Pons (tissue), 1 donor: ENCODE measurements at places on chromosomes 2 and 18.

DNA sequence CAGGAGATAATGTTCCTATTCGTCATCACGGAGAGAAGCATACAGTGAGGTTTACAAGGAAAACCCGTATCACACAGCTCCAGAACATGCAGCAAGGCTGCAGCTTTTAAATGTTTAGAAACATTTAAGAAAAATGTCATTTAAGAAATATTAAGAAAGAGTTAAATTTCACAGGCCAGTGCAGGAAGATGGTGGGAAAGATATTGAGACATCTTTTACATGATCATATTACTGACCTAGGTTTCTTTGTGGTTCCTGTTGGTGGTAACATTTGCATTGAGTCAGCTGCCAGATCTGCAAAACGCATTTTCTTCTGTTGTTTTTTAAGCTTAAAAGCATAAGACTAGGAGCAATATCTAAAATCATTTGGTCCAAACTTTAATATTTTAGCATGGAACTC, 44.9 kb downstream of the CPO start:
- DNase-seq: no peak

DNA sequence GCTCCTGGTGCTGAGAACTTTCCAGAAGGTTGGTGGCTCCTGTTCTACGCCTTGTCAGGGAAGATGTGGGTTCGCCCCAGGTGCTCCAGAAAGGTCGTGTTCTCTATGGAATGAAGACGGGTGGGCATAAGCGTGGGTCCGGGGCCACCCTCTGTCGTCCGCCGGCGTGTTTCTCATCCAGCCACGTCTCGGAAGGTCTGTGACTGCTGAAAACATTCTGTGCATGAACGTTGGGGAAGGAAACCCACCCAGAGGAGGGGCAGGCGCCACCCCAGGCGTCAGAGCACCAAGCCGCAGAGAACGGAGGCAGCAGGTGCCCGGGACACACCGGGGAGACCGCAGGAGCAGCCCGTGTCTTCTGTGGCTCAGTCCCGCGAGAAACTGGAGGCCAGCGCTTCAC, 118.2 kb downstream of the RTP5 start:
- no peak for DNase-seq

- no peak for DNase-seq
Measured at GRCh38 chr18:47334966-47335365, 83.5 kb upstream of the SKOR2 start.

- DNase-seq: no peak
Measured at GRCh38 chr2:204795156-204795555, 249.9 kb downstream of the PARD3B start.

GRCh38 chr2:48161628-48162027, 255.3 kb upstream of the FBXO11 start:
- DNase-seq: no peak

DNA sequence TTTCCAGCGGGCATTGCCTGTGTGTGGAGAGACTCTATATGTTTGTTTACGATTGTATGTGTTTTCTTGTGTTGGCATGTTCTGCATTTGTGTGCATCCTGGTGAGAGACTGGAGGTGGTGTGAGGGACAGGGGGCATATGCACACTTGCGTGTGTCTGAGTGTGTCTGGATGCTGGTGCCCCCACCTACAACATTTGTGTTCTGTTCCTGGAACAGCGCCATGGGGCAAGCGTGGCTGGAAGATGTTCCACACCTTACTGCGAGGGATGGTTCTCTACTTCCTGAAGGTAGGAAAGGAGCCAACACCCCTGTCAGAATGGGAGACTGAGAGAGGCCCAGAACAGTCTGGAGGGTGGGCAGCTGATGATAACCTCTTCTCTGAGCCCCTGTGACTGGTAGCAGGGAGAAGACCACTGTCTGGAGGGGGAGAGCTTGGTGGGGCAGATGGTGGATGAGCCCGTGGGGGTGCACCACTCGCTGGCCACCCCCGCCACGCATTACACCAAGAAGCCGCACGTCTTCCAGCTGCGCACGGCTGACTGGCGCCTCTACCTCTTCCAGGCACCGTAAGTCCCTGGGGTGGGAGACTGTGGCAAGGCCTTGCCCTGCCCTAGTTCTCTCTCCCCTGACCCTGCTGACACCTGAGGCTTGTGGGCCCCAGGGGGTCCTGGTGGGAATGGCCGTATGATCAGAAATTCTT, 23.7 kb downstream of the PSD4 start:
- DNase-seq: no peak

- no peak for DNase-seq
Measured at GRCh38 chr2:101464841-101465240, 10.1 kb downstream of the RFX8 start.

DNA sequence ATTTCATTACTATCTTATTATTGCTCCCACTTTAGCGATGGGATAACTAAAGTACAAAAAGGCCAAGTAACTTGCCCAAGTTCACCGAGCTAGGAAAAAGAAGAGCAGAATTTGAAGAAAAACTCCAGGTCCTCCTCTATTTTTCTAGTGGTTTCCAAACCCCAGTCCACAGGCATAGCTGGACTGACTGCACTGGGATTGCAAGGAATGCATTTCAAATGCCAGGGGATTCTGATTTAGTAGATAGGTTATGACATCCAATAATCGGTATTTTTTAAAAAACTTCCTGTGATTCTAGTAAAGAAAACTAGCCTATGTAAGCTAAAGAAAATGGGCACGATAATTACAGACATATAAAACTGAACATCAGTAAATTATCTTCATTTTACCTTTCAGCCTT, 62.7 kb upstream of the GALNT5 start:
- DNase-seq: no peak

- no peak for DNase-seq
Measured at GRCh38 chr18:39238981-39239660, 1673.5 kb upstream of the CELF4 start.

- no peak for DNase-seq
Measured at GRCh38 chr2:2448178-2448577, 117.1 kb upstream of the MYT1L start.

- DNase-seq: no peak
Measured at GRCh38 chr2:105625632-105626031, 119.1 kb upstream of the NCK2 start.

- peak; percentile 50 for DNase-seq
Measured at GRCh38 chr18:77522051-77522675, 272.5 kb downstream of the GALR1 start.

DNA sequence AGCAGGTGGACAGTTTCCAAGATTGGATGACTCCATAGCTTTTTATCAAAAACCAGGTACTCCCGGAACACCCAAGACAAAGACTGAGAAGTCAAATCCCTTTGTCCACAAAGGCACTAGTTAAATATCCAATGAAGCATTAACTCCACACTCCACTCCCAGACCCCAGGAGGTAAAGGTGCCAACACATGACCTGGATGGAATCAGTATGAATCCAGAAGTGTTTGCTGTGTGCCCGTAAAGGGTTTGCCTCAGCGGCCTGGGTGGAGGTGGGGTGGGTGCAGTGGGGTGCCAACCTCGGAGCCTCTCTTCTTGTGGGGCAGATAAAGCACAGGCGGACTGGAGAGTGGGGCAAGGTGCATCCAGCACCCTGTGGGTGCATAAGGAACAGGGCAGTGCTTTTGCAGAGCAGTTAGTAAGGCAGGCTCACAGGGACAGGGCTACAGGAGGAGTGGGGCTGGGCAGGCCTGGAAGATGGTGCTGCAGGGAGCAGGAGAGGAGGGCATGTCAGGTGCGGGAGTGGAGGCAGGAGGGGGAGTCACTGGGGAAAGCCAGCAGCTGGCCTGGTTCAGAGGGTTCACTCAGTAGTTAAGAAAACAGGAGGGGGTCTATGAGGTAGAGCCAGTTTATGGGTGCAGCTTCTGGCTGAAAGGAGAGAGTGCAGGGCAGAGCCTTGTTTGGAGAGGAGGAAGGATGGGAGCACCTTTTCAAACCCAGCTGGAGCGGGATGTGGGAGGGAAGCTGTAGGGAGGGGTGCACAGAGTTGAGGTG, 208.4 kb upstream of the SMAD2 start:
- no peak for DNase-seq

DNA sequence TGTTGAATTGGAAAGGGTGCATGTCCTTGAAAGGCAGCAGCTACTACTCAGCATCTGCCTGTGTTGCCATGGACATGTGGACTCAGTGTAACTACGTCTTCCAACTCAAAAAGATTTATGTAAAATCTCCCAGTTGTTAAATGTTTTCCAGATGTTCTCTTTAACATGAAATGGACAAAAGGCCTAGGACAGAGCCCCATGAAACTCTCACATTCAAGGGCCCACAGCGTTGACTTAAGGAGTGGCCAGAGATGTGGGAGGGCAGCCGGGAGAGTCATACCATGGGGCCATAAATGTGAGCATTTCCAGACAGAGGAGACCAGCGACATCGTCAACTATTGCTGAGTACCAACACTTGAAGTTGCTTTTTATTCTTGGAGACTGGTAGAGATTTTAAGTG, 9.9 kb downstream of the SLC3A1 start:
- no peak for DNase-seq

GRCh38 chr2:200964498-200964897, 1.0 kb upstream of the ORC2 start:
- DNase-seq: peak; percentile 24

DNA sequence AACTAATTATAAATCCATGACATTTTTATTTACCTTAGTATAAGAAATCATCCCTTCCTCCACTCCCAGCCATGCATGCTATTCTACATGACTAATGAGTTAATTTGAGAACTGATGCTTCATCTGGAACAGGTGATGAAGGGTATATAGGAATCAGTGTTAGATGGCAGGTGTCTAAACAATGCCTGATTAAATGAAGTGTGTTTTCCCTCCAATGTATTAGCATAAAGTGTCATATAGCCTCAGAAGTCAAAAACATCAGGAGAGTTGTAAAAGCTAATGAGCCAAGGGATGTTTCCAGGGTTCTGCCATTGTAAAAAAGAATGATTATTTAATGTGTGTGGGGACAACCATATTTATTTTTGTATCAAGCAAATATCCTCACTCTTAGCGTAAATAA, 913.8 kb downstream of the DCC start:
- DNase-seq: no peak

GRCh38 chr2:66428986-66429612, 5.8 kb upstream of the MEIS1 start:
- DNase-seq: peak; percentile 83

GRCh38 chr18:55240978-55241377, 281.7 kb upstream of the CCDC68 start:
- no peak for DNase-seq

DNA sequence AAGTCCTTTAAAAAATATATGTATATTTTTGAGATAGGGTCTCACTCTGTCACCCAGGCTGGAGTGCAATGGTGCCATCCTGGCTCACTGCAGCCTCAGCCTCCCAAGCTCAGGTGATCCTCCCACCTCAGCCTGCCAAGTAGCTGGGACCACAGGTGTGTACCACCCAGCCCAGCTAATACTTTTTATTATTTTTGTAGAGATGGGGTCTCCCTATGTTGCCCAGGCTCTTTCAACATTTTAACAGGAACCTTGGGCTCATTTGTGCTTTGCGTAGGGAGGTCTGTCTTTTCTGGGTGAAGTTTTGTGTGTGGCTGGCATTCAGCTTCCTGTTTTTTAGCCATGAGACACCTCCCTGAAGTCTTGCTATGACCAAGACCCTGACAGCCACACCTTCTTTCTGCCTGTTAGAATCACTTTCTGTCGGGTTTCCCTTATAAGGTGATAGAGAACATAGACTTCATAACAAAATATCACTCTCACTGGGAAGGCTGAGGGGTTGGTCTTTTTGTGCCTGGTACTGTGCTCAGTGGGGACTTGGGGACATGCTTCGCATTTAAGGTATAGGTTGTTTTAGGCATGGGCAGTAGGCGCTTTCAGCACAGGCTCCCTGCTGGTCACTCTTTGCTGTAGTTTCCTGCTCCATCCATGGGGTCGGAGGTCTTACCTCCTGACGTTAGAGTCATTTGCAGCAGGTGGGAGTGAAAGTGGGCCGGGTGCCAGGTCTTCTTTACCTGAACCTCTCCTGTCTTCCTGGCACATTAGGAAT, 3.4 kb downstream of the RAB31 start:
- DNase-seq: no peak

- DNase-seq: no peak
Measured at GRCh38 chr2:217849154-217849975, 153.4 kb downstream of the TNS1 start.

GRCh38 chr2:153870308-153870707, 1.4 kb upstream of the GALNT13 start:
- DNase-seq: peak; percentile 69

GRCh38 chr2:234032279-234032856, 18.1 kb upstream of the SPP2 start:
- no peak for DNase-seq

- DNase-seq: no peak
Measured at GRCh38 chr18:37672932-37673595, 107.5 kb upstream of the CELF4 start.

GRCh38 chr2:74895001-74895400, 61.1 kb downstream of the HK2 start:
- no peak for DNase-seq

GRCh38 chr2:182763311-182763912, 47.4 kb downstream of the DNAJC10 start:
- peak; percentile 43 for DNase-seq

DNA sequence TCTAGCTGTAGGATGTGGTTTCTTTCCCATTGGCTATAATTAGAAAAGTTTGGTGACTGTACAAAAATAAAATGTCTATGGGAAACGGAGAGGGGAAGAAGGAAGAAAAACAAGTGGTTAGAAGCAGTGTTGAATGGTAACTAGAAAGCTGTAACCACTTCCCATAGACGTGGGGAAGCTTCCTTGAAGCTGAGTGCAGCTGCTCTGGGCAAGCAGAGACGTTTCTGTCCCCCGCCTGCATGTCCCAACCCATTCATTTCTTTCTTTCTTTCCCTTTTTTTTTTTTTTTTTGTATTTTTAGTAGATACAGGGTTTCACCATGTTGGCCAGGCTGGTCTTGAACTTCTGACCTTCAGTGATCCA, 367.8 kb upstream of the HS6ST1 start:
- peak; percentile 47 for DNase-seq

- DNase-seq: no peak
Measured at GRCh38 chr2:216429428-216429827, 17.1 kb downstream of the SMARCAL1 start.

- DNase-seq: no peak
Measured at GRCh38 chr2:120345608-120346007, 328 bp upstream of the INHBB start.

GRCh38 chr2:58081000-58081399, 34.4 kb downstream of the VRK2 start:
- DNase-seq: no peak

DNA sequence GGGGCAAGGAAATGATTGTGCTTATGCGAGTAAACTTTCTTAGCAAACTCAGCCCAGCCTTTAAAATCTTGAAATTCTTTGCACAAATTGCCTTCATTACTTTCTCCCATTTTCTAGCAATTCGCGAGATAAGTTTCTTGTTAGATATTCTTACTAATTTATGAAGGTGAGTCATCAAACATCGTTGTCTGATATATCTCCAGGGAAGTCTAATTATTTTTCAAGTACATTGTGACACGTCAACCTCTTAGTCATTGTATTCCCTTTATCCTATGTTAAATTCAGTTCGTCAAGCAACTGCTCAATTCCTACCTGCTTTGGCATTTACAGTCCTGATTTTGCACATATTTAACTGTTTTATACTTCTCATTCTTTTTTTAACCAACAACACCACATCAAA, 854.5 kb upstream of the CRIM1 start:
- no peak for DNase-seq

GRCh38 chr2:163123526-163123925, 285.0 kb upstream of the KCNH7 start:
- DNase-seq: no peak

GRCh38 chr18:27497246-27497645, 312.1 kb upstream of the CHST9 start:
- peak; percentile 13 for DNase-seq
